ENCODE measurements at places on chromosomes 1 and 21. TPM values are rescaled to one million over a fixed set of nuclear protein-coding genes. Genes with fewer than 3 reads are reported as not detected.

GRCh38 chr21:31470896-31471694 lies 127.0 kb upstream of the TIAM1 start:
- no peaks in the 10 kb centered on the region for H3K4me1 ChIP-seq
- no peak for DNase-seq
- no peak overlapping the region for H3K27ac ChIP-seq

GRCh38 chr1:204370176-204370575 lies 10.4 kb upstream of the PLEKHA6 start:
- no peak overlapping the region for H3K4me3 ChIP-seq
- no peaks in the 10 kb centered on the region for H3K36me3 ChIP-seq
- H3K4me1 ChIP-seq: no peaks in the 10 kb centered on the region
- DNase-seq: no peak
- H3K27ac ChIP-seq: no peak overlapping the region

GRCh38 chr1:67261680-67262079 lies 46.0 kb upstream of the IL12RB2 start:
- H3K27me3 ChIP-seq: no peaks in the 10 kb centered on the region
- no peak for DNase-seq
- H3K4me1 ChIP-seq: no peaks in the 10 kb centered on the region
- no peaks in the 10 kb centered on the region for H3K36me3 ChIP-seq
- H3K27ac ChIP-seq: no peak overlapping the region
- H3K4me3 ChIP-seq: no peak overlapping the region

DNA sequence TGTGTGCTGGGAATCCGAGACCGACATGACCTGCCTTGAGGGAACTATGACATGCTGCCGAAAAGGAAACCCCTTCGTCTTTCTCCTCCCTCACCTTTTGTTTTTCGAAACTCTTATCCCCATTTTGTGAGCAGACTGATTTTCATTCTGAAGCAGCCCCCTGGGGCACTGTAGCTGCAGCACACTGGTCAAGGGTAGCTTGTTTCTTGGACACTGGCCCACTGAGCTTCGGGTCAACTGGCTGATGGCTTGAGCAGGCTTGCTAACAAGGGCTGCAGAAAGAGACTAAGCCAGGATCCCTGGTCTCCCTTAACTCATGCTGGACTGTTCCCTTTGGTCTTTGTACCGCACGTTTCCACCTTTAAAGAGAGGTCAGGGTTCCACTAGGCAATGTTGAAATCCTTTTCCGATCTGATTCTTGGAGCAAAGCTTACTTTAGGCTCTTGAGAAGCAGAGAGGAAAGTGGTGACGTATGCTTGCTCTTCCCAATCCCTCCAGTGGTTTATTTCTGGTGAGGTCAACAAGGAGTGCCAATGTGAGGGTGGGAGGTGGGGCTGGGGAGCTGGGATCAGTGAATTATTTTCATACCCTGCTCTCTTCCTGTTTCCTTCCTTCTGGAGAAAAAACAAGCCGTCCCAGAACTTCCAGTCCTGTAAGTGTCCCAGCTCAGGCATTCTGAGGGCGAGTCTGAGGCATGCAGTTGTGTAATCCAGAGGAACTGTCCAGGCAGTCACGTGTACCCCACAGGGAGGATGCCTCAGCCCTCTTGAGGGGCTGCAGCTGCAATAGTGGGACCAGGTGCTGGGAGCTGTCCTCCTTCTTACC lies 7.6 kb downstream of the CYP4B1 start:
- no peaks in the 10 kb centered on the region for H3K4me1 ChIP-seq
- no peak for DNase-seq
- H3K36me3 ChIP-seq: no peaks in the 10 kb centered on the region
- H3K27ac ChIP-seq: no peak overlapping the region

GRCh38 chr1:210104103-210104502 lies 128.5 kb upstream of the SERTAD4 start:
- H3K27ac ChIP-seq: no peak overlapping the region
- H3K4me3 ChIP-seq: no peak overlapping the region
- H3K27me3 ChIP-seq: no peaks in the 10 kb centered on the region
- no peak for DNase-seq

DNA sequence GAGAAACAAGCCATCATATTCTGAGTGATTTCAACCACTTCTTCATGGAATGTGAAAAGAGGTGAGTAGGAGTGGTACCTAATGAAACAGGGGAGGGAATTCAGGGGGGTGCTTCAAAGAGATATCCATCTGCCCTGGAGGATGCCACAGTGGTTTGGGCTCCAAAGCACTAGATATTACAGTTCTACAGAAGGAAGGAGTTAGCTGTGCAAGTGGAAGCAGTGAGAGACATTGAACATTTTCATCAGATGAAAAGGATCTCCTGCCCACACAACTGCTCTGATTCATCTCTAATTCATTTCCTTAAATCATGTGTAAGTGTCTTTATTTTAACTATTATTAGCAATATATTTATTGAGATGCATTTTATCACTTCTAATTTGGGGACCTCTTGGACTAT lies 2.8 kb upstream of the RGS5 start:
- no peak for DNase-seq
- H3K36me3 ChIP-seq: no peaks in the 10 kb centered on the region
- H3K27me3 ChIP-seq: no peaks in the 10 kb centered on the region
- H3K4me3 ChIP-seq: no peak overlapping the region
- H3K27ac ChIP-seq: no peak overlapping the region

GRCh38 chr1:153752072-153752471 lies 23.1 kb upstream of the SLC27A3 start:
- no peak for DNase-seq
- H3K4me3 ChIP-seq: no peak overlapping the region
- peaks cover 13% of the 10 kb centered on the region for H3K36me3 ChIP-seq
- H3K27me3 ChIP-seq: no peaks in the 10 kb centered on the region

DNA sequence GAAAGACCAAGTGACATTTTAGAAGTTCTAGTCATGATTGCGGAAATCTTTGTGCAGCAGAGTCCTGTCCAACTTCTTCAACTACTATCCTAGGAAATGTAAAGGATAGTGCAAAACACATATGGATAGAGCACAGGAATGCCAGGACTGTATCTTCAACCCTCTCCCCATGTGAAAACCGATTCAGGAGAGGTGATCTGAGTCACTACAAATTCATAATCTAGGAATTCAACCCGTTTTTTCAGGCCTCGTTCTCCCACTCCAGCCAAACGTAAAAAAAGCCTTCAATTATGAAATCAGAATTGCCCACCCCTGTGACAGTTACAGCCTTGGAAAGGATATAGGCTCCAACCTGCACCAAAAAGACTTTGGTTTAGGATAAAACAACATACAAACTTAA lies 52.9 kb upstream of the RGS1 start:
- no peaks in the 10 kb centered on the region for H3K36me3 ChIP-seq
- H3K4me3 ChIP-seq: no peak overlapping the region
- peaks cover 6% of the 10 kb centered on the region for H3K4me1 ChIP-seq
- DNase-seq: no peak
- peaks cover under 1% of the 10 kb centered on the region for H3K27me3 ChIP-seq

DNA sequence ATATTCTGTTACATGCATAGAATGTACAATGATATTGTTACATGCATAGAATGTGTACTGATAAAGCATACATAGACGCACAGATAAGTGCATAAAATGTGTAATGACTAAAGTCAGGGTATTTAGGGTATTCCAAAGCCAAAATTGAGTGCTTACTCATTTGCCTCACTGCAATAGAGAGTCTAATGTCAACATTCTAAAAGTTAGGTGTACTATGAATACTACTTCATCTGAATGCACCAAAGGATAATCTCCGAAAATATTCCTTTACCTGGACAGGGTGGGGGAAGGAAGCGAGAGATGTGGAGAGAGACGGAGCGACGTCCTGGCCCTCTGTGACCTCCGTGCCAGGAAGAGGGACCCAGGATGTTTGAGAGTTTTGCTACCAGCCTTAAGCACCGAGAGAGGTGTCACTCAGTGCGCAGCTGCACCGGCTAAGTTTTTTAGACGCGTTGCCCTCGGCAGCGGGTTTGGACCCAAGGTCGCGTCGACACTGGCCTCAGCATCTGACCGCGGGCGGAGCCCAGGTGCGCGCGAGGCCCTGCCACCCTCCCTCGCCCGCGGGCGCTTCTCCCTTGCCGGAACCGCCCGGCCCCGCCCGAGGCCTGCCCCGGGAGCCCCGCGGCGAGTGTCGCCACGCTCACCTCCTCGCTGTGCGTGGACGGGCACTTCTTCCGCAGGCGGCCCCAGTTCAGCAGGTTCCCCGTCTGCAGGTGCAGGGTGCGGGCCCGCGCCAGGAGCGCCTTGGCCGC lies 660 bp downstream of the GCLM start:
- H3K4me3 ChIP-seq: peak overlapping the region; percentile 71
- H3K4me1 ChIP-seq: peaks cover 24% of the 10 kb centered on the region
- peak overlapping the region; percentile 44 for H3K27ac ChIP-seq
- no peaks in the 10 kb centered on the region for H3K27me3 ChIP-seq
- H3K36me3 ChIP-seq: no peaks in the 10 kb centered on the region
- peak; percentile 76 for DNase-seq

GRCh38 chr1:245682638-245683628 lies 528.1 kb downstream of the KIF26B start:
- no peaks in the 10 kb centered on the region for H3K36me3 ChIP-seq
- H3K4me3 ChIP-seq: no peak overlapping the region
- peaks cover 17% of the 10 kb centered on the region for H3K4me1 ChIP-seq

- peaks cover 11% of the 10 kb centered on the region for H3K27me3 ChIP-seq
- peak overlapping the region; percentile 82 for H3K4me3 ChIP-seq
- peaks cover 37% of the 10 kb centered on the region for H3K4me1 ChIP-seq
- no peak for DNase-seq
Measured at GRCh38 chr1:54487571-54488050, 60.4 kb upstream of the ACOT11 start.

GRCh38 chr1:116110567-116111523 lies at the start of gene MAB21L3:
TSS of gene MAB21L3 (plus strand) at chr1:116111399. CDS start at chr1:116112616, 1,217 bp downstream.
- H3K27ac ChIP-seq: no peak within 1 kb of the TSS
- H3K4me3 ChIP-seq: no peak within 1 kb of the TSS
- DNase-seq: no peak
- H3K36me3 ChIP-seq: no peaks in the 10 kb centered on the region
- H3K4me1 ChIP-seq: no peaks in the 10 kb centered on the region
- no peaks in the 10 kb centered on the region for H3K27me3 ChIP-seq

DNA sequence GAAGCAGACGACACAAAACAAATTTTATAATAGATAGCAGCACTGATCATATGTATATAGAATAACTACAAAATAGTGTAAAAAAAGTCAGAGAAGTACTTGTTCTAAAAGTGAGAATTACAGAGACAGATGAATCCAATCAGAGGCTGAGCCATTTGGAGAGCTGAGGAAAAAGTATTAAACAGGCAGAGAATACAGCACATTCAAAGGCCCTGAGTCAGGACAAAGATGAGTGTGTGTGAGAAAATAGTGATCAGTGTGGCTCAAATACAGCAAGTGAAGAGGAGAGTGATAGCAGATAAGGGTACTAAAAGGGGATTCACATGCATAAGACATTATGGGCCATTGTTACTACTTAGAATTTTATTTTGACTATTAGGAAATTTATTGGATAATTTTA lies 430.6 kb upstream of the BRINP3 start:
- H3K4me3 ChIP-seq: no peak overlapping the region
- no peak overlapping the region for H3K27ac ChIP-seq
- DNase-seq: no peak
- no peaks in the 10 kb centered on the region for H3K36me3 ChIP-seq

GRCh38 chr1:199273837-199274379 lies 635.1 kb downstream of the PTPRC start:
- H3K4me1 ChIP-seq: no peaks in the 10 kb centered on the region
- H3K36me3 ChIP-seq: no peaks in the 10 kb centered on the region
- no peak overlapping the region for H3K4me3 ChIP-seq
- H3K27ac ChIP-seq: no peak overlapping the region

DNA sequence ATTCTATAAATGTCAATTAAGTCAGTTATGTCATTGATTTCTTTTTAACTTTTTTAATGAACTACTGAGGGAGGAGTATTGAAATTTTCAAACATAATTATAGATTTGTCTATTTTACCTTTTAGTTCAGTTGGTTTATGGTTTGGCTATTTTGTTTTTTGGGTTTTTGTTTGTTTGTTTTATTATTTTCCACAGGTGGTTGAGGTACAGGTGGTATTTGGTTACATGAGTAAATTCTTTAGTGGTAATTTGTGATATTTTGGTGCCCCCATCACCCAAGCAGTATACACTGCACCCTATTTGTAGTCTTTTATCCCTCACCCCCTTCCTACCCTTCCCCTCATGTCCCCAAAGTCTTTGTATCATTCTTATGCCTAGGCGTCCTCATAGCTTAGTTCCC lies 9.5 kb downstream of the TDRD5 start:
- no peaks in the 10 kb centered on the region for H3K36me3 ChIP-seq
- no peak for DNase-seq
- H3K27ac ChIP-seq: no peak overlapping the region

DNA sequence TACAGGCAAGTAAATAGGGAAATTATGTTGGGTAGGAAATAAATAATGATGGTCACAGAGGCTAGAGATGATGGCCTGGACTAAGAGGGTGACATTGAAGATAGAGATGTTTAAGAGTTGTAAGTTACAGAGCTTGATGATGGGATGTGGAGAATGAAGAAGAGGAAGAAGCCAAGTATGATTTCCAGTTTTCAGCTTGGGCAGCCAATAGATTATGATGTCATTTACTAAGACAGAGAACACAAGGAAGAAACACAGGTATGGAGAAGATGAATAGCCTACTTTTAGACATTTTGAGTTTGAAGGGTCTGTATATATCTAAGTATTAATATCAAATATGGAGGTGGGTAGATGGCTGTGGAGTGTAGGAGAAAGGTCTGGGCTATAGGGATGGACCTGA lies 56.0 kb upstream of the PRELP start:
- peaks cover 2% of the 10 kb centered on the region for H3K27me3 ChIP-seq
- no peak for DNase-seq
- H3K36me3 ChIP-seq: no peaks in the 10 kb centered on the region
- H3K27ac ChIP-seq: no peak overlapping the region

- no peak for DNase-seq
- H3K36me3 ChIP-seq: no peaks in the 10 kb centered on the region
- H3K4me3 ChIP-seq: no peak overlapping the region
- H3K27ac ChIP-seq: no peak overlapping the region
Measured at GRCh38 chr1:204660509-204660908, 25.0 kb downstream of the LRRN2 start.

GRCh38 chr1:157429601-157430240 lies 122.6 kb downstream of the FCRL5 start:
- H3K27me3 ChIP-seq: no peaks in the 10 kb centered on the region
- H3K4me3 ChIP-seq: no peak overlapping the region
- DNase-seq: no peak
- no peaks in the 10 kb centered on the region for H3K36me3 ChIP-seq

GRCh38 chr1:23772049-23772853 lies 6.0 kb upstream of the PITHD1 start:
- H3K4me1 ChIP-seq: peaks cover 4% of the 10 kb centered on the region
- no peak overlapping the region for H3K27ac ChIP-seq
- no peaks in the 10 kb centered on the region for H3K36me3 ChIP-seq
- H3K27me3 ChIP-seq: no peaks in the 10 kb centered on the region
- peak; percentile 86 for DNase-seq
- no peak overlapping the region for H3K4me3 ChIP-seq

FCRL5 gene
- 35.0 TPM for total RNA-seq

FALEC gene
- 2.6 TPM for total RNA-seq

TIE1 gene
- total RNA-seq: 0.10 TPM

GUCA2A gene
- total RNA-seq: not detected

LHX8 gene
- total RNA-seq: not detected

TNFSF4 gene
- total RNA-seq: 1.5 TPM

INPP5B gene
- 63.3 TPM for total RNA-seq

ACTN2 gene
- not detected for total RNA-seq

KRTAP11-1 gene
- total RNA-seq: not detected

FGGY gene
- 38.5 TPM for total RNA-seq
